ENCODE measurements at places on chromosomes 6 and 20. TPM values are rescaled to one million over a fixed set of nuclear protein-coding genes. Genes with fewer than 3 reads are reported as not detected.

DNA sequence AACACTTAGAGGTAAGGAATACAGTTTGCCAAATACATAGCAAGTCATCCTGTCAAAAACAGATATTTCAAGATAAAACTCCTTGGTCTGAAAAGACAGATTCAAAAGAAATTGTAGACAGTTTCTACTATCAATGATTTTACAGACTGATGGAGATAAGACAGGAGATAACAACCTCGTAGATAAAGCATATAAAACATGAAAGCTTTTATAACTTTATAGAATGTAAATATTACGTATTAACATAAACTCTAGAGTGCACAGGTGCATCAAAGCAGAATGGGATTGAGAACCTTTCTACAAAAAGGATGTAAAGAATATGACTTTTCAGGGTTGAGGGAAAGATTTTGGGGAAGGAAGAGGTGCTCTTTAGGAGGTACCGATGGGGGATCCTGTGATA, 158.0 kb upstream of the CENPW start:
- DNase-seq: no peak

- no peak for DNase-seq
Measured at GRCh38 chr6:4344317-4344899, 209.0 kb upstream of the ECI2 start.

- DNase-seq: no peak
Measured at GRCh38 chr20:54323227-54323734, 115.4 kb downstream of the PFDN4 start.

GRCh38 chr6:137692806-137693205, 174.3 kb upstream of the TNFAIP3 start:
- no peak for DNase-seq

DNA sequence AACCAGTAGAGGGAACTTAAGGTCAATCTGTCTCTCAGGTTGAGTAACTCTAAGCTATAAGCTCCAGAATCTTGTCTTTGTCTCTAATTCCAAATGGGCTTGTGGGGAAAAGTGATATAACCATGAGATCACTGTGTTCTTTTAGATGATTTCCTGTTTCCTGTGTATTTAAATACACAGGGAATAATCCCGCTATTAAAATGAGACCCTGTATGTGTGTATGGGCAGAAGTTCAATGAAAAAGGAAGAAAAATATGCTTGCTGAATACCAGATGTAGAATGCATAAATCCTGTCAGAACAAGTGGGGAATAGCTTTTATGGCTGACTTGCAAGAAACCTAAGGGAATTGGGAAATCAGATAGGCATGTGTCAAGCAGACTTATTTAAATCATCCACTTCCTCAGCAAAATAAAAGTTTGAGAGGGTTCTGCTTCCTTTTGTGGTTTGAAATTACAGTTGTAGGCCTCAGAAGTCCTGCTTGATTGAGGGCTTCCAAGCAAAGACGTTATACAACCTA, 164.7 kb upstream of the PDE7B start:
- DNase-seq: no peak

DNA sequence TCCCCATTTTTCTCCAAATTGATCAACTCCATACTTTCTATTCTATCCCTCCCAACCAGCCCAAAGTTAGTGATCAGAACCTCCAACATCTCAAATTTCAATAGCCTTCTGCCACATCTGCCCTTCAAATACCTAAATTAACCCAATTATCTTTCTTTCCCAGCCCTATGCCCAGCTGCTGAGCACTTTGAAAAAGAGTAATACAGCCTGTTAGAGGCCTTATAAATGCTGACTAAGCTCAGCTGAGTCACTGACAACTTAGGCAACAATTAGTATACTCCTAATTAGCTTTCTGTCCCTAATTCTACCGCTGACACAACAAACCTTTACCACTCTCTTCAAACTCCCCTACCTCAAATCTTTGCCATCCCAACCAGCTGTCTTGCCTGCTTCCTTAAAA, 23.5 kb downstream of the RUNX2 start:
- no peak for DNase-seq

GRCh38 chr6:124053315-124053714, 249.7 kb downstream of the NKAIN2 start:
- no peak for DNase-seq

DNA sequence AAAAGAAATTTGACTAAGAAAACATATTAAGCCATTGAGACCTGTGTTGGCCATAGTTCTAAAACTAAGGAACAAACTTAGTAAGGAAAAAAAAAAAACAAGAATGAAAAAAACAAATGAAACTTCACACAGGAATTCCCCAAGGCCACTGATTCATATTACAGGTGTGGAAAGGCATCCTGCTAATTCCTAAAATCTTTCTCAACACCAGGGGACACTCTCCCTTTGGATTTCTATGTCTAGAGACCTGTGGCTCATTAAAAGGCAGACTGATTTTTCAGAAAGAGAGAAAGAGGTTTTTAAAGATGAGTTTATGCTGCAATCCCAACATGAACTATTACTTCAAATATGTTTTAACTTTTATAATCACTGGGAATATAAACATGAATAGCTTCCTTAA, at the start of gene OR12D1:
OR12D1 (plus strand) TSS at position 341 of the 400 bp plus-strand sequence.
- DNase-seq: no peak

GRCh38 chr6:74946961-74947360, 258.9 kb downstream of the COL12A1 start:
- DNase-seq: no peak

DNA sequence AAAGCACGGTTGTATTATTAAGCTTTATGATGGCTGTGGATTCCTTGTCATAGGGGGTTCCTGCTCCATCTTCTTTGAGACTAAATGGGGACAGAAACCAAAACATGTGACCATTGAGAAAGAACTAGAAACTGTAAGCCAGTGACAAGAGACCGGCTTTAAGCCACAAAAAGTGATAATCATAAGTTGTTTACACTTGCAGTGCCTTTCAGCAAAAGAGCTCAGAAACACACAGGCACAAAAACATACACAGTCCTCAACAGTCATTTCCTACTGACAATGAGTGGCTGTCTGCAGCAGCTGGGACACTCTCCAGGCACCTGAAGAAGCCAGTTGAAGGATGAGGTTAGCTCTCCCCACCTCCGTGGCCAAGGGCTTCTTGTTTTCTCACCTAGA, 20.0 kb upstream of the UBE2J1 start:
- DNase-seq: no peak

GRCh38 chr20:14245368-14245970, 91.9 kb downstream of the FLRT3 start:
- DNase-seq: no peak

DNA sequence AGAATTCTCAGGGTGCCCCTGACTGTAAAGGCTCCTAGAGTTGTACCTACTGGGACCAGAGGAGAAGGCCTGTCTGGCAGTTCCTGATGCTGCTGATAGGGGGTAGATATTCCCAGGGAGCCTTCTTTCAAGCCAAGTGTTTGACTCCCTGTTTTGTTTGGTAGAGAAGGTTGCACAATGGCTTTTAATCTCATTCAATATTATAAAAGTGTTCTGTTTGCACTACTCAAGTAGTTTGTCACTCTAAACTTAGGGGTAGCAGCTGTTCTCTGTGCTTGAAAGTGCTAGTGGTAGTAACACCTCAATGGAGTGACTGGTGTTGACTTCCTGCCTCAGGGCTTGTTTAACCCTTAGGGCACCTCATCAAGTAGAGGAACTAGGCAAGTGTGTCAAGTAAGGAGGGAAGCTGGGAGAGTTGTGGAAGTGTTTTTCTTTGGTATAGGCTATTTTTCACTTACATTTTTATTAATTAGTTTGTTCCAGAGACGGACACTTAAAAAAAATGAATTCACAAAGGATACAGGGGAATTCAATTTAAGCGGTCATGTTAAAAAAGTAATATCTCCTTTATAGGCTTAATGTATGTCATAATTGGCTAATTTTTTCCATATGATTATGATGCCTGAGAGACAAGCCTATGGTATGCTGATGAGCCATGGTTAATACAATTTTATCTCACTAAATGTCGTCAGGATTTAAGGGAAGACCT, 38.1 kb downstream of the BICRAL start:
- no peak for DNase-seq

DNA sequence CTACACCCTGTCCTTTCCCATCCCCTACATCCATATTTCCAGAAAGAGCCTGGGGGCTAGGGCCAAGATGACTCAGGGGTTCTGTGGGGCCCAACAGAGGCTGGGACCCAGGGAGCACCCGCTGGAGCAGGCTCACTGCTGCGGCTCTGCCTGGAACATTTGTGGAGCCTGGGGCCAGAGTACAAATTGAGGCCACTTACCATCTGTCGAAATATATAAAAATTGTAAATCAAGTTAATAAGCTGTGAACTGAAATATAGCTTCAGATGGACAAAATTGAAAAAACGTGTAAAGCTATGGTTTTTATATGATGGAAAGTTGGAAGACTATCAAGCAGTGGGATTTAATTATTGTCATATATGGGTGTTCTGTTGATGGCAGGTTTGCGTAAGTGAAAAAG, 82.9 kb upstream of the ATXN1 start:
- no peak for DNase-seq

GRCh38 chr6:38346291-38347079, 293.2 kb downstream of the BTBD9 start:
- DNase-seq: no peak

DNA sequence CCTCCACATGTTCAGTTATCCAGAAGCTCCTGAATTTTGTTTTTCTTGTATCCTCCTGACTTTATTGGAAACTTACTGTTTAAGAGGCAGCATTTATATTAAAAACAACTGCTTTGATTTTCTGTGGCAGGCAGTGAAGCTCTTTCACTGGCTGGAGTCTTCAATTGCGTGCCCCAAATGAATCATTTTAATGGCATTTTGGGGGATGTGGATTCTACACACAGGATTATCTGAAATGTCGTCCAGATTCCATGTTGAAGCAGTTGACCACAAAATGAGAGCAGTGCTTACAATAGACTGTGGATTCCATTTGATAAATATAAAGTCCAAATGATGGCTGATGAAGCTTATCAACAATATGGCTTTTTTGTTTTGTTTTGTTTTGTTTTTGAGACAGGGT, 41.0 kb upstream of the HIVEP1 start:
- no peak for DNase-seq

GRCh38 chr20:25197183-25197869, 1.8 kb downstream of the ENTPD6 start:
- no peak for DNase-seq

DNA sequence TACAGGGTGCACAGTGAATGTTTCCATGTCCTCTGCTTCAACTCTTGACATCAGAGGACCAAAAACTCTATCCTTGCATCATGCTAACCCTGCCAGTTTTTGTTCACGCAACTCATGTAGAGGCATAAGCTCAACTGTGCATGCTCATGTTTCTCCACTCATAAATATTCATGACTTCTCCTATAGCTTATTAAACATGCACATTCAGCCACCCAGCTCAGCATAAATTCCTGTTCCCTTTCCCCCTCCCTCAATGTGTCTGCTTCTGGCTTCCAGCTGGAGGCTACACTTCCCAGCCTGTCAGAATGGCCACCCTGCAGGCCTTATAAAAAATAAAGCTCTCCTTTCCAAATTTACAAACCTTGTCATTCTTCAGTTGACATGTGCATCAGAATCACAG, 154.6 kb downstream of the KIF16B start:
- DNase-seq: no peak

- DNase-seq: no peak
Measured at GRCh38 chr20:40565001-40565681, 123.9 kb downstream of the MAFB start.

DNA sequence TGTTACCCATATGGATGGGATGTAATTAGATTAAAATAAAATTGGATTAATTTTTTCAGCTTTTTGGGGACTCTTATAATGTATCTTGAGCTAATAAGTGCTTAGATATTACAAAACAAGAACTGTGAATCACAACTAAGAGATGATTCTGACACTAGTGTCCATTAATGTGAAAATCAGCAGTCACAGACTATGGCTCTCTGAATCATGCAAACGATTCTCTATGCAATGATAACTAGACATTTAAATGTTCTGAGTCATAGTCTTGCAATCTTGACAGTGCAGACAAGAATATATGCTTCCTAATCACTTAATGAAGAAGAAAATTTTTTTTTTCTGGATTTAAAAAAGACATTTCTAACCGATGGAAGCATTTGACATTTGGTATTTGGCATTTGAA, 82.2 kb upstream of the OPRM1 start:
- DNase-seq: no peak

DNA sequence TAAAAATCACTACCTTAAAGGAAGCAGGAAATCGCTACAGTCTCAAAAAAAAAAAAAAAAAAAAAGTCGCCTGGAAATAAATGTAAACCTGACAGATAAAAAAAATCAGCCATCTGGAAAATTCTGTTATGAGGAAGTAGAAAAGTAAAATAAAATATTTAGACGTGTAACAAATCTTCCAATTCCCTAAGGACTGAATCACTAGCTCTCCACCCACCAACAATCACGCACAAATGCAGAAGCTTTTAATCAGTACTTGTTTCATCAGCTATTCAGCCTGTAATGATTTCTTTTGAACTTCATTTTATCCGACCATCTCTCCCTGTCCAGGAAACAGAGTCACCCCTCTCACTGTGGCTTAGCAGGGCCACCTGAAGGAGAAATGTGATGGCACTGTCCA, 59.0 kb downstream of the SLC23A2 start:
- no peak for DNase-seq

DNA sequence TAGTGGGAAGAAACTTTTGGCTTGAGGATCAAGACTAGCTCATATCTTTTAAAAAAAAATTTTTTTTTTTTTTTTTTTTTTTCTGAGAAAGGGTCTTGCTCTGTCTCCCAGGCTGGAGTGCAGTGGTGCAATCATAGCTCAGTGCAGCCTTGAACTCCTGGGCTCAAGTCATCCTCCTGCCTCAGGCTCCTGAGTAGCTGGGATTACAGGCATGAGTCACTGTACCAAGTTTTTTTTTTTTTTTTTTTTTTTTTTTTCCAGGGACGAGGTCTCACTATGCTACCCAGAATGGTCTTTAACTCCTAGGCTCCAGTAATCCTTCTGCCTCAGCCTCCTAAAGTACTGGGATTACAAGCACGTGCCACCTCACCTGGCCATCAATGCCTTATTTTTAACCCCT, 27.9 kb downstream of the GCLC start:
- DNase-seq: no peak

Gene ABHD12
- 106 TPM for total RNA-seq

Gene MRPL18
- 84.0 TPM for total RNA-seq

Gene RNF217
- total RNA-seq: 10.5 TPM

Gene TMC2
- total RNA-seq: not detected

Gene ARID1B
- 85.1 TPM for total RNA-seq

Gene PRND
- not detected for total RNA-seq

Gene GINS1
- 0.99 TPM for total RNA-seq

Gene CDH4
- 0.52 TPM for total RNA-seq

Gene GTSF1L
- total RNA-seq: not detected

Gene SLC35D3
- total RNA-seq: not detected

Data from body of pancreas (tissue), 4 donors.